NB4 (cell line): ENCODE measurements at places on chromosomes 7 and 10.

- DNase-seq = peak; percentile 45
These were observed 2.7 kb upstream of the ARHGAP22 start for GRCh38 chr10:48607356-48608278.

DNA sequence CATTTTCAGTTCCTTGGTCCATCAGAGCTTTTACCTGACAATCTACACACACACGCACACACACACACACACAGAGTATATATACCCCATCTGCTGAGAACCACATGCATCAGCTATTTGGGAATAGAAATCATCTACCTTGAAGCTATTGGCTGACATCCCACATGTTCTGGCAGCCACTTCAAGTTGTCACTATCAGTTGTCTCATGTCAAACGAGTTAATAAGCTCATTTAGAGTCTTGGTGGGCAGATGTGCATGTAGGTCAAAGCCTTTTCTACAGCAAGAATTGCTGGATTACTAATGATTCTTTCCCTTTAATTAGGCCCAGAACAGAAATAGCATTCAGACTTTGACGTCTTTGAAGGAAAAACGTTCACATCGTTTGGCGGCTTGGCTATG, 36.8 kb downstream of the COL28A1 start:
- DNase-seq = no peak

DNA sequence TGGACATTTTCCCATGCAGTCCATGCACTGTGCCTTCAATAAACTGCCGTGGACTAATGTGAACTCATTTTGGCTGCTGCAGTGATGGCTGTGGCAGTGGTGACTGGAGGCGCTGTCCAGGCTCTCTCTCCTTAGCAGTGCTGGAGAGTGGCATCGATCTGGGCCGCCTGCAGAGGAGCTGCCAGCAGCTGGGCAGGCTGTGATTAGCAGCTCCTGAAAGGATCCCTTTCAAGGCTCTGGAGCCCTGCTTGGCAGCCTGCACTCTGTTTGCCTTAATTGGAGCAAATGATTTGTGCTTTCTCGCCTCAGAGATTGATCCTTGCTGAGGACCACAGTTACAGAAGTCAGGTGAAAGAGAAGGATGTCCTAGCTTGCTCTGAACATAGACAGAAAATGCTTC, 130.1 kb upstream of the VWC2 start:
- DNase-seq = no peak

- DNase-seq = no peak
These were observed 49.5 kb upstream of the SLC29A3 start for GRCh38 chr10:71269301-71270288.

DNA sequence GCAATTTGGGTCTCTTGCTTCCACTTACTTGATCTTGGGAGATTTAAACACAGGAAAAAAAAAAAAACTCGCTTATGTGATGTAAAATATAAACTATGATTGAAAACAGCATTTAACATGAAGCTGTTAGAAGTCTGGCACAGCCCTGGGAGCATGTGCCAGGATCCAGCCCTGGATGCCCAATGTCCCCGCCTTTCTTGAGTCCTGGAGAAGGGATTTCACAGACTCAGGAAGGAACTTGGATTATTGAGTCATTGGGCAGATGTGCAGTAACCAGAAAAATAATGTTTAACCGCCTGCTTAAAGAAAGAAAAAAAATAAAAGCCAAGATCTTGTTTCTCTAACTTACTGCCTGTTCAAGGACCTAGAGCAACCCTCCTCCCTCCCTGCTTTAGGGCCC, 3.7 kb upstream of the JCAD start:
- no peak for DNase-seq

GRCh38 chr10:59465088-59465487, 102.7 kb upstream of the FAM13C start:
- no peak for DNase-seq

- DNase-seq = no peak
These were observed 85.8 kb upstream of the JAZF1 start for GRCh38 chr7:28266402-28266801.

GRCh38 chr7:386385-386784, 96.4 kb downstream of the FOXL3 start:
- DNase-seq = no peak

DNA sequence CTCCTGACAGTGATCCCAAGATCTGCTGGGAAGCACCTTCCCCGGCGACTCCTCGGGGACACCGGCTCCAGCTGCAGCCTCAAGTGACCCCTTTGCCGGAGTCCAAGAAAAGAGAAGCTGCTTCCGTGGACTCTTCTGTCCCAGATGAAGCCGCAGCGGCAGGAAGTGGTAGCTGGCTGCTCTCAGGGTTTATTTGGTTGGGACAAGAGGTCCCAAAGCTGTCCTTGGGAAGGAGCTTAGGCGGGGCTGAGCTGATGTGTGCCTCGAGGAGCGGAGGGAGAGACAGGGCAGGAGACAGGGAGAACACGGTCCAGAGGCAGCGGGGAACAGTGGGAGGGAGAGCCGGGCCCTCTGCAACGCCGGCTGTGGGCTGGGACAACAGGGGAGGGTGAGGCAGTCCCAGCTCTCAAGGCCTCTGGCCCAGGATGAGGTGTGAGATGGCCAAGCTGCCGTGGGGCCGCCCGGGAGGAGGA, 13.1 kb upstream of the FAM20C start:
- DNase-seq = peak; percentile 25

DNA sequence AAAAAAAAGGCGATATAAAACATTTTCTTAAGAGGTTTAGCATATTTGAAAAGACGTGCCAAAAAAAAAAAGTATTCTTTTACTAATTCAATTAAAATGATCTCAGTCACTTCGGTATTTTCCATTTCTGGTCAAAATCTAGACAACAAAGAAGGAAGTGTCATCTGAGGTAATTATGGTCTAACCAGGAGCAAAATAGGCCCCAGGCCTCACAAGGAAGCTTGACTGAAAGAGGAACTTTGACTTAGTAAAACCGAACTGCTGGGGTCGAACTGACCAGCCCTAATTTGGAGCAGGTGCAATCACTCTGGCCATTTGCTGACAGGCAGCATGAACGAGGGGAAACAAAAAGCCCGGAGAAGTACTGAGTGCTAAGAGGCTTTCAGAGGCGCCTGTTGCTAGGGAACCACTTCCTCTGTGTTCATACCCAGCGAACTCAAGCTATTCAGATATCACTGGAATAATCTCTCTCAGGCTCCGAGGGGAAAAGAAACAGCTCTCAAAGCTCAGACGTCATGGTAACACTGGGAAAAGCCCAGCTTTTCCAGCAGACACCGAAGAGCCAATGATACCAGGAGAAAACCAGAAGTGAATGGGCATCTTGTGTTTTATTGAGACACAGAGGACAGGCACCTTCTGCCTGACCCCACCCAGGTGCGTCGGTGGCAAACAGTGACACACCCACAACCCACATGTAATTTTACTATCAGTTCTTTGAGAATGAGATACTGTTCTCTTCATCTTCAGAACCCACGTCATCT, 126.5 kb downstream of the FAM107B start:
- DNase-seq = peak; percentile 90

DNA sequence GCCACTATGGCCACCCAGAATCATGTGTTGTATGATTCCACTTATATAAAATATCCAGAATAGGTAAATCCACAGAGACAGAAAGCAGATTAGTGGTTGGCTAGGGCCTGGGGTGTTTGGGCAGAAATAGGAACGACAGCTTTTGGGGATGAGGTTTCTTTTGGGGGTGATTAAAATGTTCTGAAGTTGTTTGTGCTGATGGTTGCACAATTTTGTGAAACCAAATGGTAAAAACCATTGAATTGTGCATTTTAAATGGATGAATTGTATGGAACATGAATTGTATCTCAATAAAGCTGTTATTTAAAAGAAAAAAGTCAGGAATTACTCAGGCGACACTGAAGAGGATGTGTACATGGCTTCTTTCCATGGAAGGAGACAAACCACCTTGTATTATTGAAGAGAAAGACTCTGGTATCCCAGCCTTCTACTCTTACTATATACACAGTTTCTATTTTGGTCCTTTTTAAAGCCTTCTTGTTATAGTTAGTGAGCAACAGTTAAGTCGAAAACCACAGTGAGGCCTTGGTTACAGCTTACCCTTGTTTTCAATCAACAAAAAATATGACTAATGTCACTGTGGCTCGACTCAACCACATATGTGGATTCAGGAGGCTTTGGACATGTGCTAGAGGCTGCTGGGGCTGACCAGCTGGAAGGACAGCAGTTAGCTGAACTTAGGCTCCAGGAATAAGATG, 57.1 kb upstream of the KMT2E start:
- DNase-seq = peak; percentile 95

GRCh38 chr10:21406595-21407193, 118.8 kb downstream of the SKIDA1 start:
- DNase-seq = no peak

DNA sequence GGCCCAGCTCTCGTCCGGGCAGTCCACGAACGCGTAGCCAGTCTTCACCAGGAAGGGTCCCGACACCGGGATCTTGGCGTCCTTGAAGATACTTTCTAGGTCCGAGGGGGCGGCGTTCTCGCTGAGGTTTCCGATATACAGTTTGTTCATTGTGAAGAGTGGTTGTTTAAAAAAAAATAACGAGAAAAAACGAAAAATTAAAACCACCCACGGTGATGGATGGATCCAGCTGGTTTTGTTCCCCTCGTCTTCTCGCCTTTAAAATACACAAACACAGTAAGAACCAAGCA, 385 bp downstream of the IGF2BP3 start:
- no peak for DNase-seq

DNA sequence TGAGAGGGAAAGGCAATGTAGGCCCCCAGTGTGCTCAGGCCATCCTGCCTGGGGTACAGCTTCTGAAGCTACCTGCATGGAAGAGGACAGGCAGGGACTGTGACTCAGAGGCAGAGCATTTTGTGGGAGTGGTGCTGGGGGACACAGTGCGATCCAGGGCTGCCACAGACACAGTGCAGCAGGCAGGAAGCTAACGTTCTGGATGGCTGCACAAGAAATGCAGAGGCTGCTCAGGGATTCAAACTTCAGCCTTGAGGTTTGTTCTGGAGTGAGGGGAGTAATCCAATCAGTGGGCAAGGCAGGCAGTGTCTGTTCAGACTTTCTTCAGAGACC, 648.0 kb upstream of the IGFBP3 start:
- DNase-seq = no peak

- DNase-seq = peak; percentile 49
These were observed 37.6 kb downstream of the EEPD1 start for GRCh38 chr7:36190447-36191291.

DNA sequence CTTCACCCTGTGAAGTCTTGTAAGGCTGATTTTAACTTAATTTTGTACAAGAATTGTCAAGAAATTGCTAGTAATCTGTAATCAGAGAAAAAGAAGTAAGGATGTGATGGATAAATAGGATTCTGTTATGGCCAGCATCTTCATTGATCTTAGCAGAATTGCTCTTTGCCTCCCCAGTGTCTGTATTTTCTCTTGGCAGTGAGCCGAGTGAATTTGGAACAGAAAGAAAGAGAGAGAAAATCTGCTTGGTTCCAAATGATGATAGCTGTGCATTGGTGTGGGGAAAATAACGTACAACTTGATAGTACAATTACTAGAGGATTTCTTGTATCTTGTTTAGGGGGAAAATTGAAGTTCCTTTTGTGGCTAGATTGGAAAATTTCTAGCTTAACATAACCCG, 34.6 kb downstream of the VTI1A start:
- no peak for DNase-seq

DNA sequence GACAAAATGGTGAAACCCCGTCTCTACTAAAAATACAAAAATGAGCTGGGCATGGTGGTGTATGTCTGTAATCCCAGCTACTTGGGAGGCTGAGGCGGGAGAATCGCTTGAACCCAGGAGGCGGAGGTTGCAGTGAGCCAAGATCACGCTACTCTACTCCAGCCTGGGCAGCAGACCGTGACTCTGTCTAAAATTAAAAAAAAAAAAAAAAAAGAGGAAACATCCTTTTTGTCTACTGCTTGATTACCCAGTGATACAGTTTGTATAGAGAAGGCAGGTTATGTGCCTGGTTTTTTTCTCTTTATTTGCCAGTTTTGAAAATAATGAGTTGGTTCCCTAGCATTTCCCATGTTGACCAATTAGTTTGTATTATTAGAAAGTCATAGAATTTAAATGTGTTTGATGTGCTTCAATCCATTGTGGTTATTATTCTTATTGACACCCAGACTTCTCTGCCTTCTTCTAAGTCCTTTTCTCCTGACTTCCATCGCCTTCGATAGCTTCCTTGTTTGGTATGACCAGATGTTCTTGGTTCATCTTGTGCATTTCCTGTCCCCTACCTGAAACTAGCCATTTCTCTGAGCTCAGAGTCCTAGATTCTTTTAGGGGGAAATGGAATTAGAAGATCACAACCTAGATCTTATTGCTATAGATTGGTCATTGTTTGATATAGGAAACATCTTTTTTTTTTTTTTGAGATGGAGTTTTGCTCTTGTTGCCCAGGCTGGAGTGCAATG, 43.2 kb downstream of the VKORC1L1 start:
- no peak for DNase-seq

- no peak for DNase-seq
These were observed 9.2 kb upstream of the ABCB1 start for GRCh38 chr7:87609916-87610315.

DNA sequence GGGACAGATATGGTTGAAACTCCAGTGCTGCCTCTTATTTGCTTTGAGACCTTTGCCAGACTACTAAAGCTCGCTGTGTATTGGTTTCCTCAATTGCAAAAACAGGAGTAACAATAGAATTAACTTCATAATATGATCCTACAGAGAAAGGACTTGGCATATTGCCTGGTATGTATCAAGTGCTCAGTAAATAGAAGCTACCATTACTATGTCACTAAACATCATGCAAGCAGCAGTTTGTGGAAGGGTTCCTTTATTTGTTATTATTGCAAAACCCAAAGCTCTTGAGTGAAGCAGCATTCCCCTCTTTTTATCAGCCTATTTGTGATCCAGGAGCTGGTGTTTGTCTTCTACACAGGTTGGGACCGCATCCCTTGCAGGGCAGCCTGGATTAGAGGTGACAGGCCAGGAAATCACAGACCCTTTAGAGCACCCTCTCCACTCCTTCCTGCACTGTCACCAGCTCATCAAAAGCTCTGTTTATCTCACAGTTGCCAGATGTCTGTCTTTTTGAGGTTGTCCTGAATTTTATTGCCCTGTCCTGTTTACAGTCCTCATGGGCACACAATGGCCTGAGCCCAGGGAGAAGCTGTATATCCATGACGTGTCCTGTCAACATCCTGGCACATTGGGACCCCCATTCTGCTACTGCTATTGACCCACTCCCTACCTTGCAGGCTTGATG, 121.5 kb downstream of the SNX10 start:
- no peak for DNase-seq

DNA sequence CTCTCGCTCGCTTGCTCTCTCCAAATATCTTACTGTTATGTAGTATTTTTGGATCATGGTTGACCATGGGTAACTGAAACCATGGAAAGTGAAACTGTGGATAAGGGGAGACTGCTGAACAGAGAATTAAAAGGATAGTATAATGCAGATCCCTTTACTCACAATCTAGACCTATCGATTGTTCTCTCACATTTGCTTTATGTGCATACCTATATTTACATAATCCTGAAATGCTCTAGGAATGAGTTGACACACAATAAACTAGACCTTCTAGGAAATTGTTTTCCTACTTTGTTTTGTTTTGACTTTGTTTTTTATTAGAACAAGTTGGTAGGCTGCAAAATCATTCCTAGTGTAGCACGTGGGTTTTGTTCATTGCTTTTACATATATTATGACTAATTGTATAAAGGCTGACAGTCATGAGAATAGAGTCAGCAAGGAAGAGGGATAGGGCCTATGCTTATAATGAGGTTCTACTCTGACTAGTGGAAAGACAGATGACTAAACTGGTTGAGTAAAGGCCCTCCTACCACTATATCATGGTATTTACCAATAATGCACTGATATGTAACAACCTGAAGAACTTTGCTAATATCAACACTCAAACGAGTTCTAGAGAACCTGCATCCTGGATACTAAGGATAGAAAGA, 175.3 kb upstream of the TARP start:
- no peak for DNase-seq
